Mesothelial cell of epicardium (in vitro differentiated cells): ENCODE measurements at places on chromosomes 2 and 18. TPM values are rescaled to one million over a fixed set of nuclear protein-coding genes. Genes with fewer than 3 reads are reported as not detected.

DNA sequence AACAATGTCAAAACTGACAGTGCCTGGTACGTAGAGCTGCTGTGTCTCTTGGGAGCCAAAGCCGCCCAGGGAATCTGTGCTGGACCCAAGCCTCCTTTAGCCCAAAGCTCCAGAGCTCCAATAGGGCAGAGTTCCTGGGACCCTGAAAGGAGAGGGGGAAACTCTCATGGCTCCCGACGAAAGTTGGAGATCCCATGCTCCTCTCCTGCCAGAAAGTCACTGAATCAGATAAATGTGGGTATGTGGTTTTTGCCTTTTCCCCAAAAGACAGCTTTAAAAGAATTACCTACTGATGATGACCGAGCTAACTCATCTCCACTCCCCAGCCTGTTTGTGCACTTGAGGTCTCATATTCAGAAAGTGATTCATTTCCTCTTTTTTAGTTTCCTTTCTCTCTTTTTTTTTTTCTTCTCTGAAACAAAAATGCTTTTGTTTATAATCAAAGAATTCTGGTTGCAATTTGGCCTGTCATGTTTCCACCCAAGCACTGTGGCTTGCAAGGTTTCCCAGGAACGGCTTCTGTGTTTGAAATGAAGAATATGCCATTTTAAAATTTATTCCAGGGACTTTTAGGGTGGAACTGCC, 14.1 kb upstream of the PMAIP1 start:
- H3K27me3 ChIP-seq = no peaks in the 10 kb centered on the region
- no peak for DNase-seq
- H3K4me3 ChIP-seq = no peak overlapping the region
- H3K27ac ChIP-seq = peak overlapping the region; percentile 21
- peaks cover 15% of the 10 kb centered on the region for H3K4me1 ChIP-seq

- DNase-seq = peak; percentile 67
- H3K4me3 ChIP-seq = peak overlapping the region; percentile 54
- H3K27me3 ChIP-seq = peaks cover 11% of the 10 kb centered on the region
Measured at GRCh38 chr2:172465417-172466334, 38.3 kb downstream of the ITGA6 start.

DNA sequence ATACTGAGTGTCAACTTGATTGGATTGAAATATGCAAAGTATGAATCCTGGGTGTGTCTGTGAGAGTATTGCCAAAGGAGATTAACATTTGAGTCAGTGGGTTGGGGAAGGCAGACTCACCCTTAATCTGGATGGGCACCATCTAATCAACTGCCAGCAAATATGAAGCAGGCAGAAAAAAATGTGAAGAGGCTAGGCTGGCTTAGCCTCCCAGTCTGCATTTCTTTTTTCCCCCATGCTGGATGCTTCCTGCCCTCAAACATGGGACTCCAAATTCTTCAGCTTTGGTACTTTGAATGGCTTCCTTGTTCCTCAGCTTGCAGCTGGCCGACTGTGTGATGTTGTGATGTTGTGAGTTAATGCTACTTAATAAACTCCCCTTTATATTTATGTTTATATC, 577.4 kb downstream of the CPS1 start:
- H3K36me3 ChIP-seq = peaks cover 3% of the 10 kb centered on the region
- no peak overlapping the region for H3K27ac ChIP-seq
- H3K4me3 ChIP-seq = no peak overlapping the region

DNA sequence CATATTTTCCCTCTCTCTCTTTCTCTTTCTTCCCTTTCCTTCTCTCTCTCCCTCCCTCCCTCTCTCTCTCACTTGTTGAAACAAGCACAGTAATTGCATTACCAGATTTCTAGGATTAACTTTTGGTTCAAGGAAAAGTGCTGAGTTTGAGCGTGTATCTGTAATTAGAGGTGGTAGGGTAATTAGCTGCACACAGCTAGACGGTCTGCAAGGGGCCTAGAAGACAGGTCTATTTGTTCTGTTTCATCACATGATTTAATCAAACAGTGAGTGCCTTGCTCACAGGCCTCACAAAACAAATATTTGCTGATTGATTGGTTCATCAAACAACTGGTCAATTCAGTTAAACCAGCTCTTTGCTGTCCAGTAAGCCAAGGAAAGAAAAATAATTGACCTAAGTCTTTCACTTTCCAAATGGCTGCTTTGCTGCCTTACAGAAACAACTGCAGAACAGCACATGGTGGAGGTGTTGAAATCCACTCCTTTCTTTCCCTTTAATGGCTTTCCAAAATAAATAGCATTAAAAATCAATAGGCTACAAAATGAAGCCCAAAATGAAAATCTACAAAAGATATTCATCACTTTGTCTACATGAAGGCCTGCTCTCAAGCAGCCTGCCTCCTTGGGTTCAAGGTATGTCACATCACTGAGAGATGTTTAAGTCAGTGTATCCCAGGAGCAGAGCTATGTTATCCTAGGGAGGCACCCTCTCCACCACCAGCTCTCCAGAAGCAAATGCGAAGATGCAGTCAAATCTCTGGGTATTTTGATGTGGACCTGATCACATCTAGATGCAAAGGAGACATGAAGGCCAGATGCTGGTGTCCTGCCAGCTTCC, 264.4 kb upstream of the SIX2 start:
- H3K36me3 ChIP-seq = no peaks in the 10 kb centered on the region
- H3K27ac ChIP-seq = no peak overlapping the region
- no peak for DNase-seq

DNA sequence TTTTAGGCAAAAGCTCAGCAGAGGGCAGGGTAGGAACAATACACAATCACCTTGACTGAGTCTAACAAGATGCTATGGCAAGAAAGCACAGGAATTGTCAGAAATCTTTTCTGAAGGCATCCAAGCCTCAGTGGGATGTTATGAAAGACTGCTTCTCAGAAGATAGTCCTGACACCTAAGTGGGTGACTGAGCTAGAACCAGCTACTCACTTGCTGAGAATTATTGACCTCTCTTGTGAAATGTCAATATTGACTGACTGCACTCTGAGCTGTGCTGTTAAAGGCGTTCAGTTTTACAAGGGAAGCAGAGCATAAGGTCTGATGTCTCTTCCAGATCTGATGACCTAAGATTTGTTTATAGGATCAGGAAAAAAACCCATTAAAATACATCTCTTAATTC, 46.1 kb downstream of the TACR1 start:
- no peak overlapping the region for H3K4me3 ChIP-seq
- no peaks in the 10 kb centered on the region for H3K36me3 ChIP-seq
- peaks cover 12% of the 10 kb centered on the region for H3K4me1 ChIP-seq
- no peak for DNase-seq

- DNase-seq = no peak
- no peaks in the 10 kb centered on the region for H3K27me3 ChIP-seq
- H3K27ac ChIP-seq = no peak overlapping the region
- H3K36me3 ChIP-seq = peaks cover 24% of the 10 kb centered on the region
- H3K4me3 ChIP-seq = no peak overlapping the region
- H3K4me1 ChIP-seq = peaks cover 2% of the 10 kb centered on the region
Measured at GRCh38 chr2:33265584-33266338, 210.7 kb upstream of the RASGRP3 start.

- no peaks in the 10 kb centered on the region for H3K4me1 ChIP-seq
- peaks cover 29% of the 10 kb centered on the region for H3K27me3 ChIP-seq
- H3K36me3 ChIP-seq = no peaks in the 10 kb centered on the region
- H3K4me3 ChIP-seq = no peak overlapping the region
- no peak for DNase-seq
- H3K27ac ChIP-seq = no peak overlapping the region
Measured at GRCh38 chr2:225190987-225191386, 148.7 kb upstream of the DOCK10 start.

DNA sequence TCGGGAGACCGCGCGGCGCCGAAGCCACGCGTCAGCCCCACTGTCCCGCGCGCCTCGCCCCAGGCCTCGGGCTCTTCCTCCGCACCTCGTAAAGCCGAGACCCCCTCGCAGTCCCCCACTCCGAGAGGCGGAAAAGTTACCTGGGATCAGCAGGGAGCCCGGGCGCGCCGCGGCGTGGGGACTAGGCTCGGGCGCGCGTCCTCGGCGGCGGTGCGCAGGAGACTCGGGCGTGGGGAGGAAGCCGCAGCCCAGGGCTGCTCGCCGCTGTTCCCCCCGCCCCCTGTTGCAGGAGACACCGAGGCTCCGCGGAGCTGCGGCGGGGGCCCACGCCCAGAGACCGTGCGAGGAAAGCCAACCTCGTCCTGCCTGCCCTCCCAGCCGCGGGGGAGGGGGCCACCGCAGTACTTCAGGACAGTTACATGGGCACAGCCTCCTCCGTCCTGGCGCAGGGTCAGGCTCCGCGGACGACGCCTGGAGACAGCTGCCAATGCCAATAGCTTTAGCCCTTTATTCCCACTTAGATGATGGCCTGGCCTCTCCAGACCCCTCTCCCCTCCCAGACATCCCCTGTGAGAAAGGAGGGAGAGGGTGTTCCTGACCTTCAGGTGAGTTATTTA, at the start of gene EPB41L3:
Gene EPB41L3 (minus strand): TSS at position 225 of the 617 bp plus-strand sequence. CDS start 54,814 bp downstream, outside the sequence.
- H3K4me3 ChIP-seq = peak within 1 kb of the TSS; percentile 80
- peaks cover 35% of the 10 kb centered on the region for H3K4me1 ChIP-seq
- no peaks in the 10 kb centered on the region for H3K27me3 ChIP-seq
- H3K27ac ChIP-seq = peak within 1 kb of the TSS; percentile 71
- no peaks in the 10 kb centered on the region for H3K36me3 ChIP-seq

GRCh38 chr2:62895632-62896009, 155.0 kb upstream of the OTX1 start:
- H3K36me3 ChIP-seq = no peaks in the 10 kb centered on the region
- no peaks in the 10 kb centered on the region for H3K27me3 ChIP-seq
- no peak overlapping the region for H3K27ac ChIP-seq
- H3K4me3 ChIP-seq = no peak overlapping the region
- no peaks in the 10 kb centered on the region for H3K4me1 ChIP-seq

DNA sequence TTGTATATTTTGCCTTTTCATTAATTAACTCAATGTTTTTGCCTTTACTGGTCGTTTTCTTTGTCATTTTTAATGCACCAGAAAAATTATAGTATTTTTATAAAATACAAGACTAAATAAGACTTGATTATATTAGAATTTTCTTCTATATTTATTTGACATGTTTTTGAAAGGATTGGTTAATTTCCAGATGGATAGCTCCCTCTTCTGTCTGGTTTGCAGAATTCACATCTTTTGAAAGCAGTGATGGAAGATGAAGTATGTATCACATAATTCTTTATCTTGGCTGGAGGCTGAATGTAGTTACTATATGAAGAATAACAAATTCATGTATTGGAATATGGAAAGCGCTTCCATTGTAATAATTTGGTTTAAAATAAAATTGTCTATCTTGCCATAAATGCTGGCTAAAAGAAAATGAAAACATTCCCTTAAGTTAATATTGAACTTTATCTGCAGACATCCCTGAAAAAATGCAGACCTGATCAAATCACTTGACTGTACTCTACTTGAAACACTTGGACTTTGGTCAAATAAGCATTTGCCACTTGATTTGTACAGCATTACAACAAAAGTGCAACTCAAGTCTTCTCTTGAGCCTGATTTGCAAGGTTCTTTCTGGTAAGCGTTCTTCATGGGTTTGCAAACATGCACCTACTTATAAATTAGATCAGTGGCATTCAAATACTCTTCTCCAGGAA, 86.3 kb upstream of the EFEMP1 start:
- H3K4me3 ChIP-seq = no peak overlapping the region
- no peak overlapping the region for H3K27ac ChIP-seq
- peaks cover 3% of the 10 kb centered on the region for H3K27me3 ChIP-seq
- H3K4me1 ChIP-seq = peaks cover 3% of the 10 kb centered on the region
- H3K36me3 ChIP-seq = no peaks in the 10 kb centered on the region

GRCh38 chr2:127226132-127226519, 6.0 kb upstream of the CYP27C1 start:
- DNase-seq = no peak
- peaks cover 13% of the 10 kb centered on the region for H3K4me1 ChIP-seq
- no peaks in the 10 kb centered on the region for H3K36me3 ChIP-seq

- H3K27me3 ChIP-seq = no peaks in the 10 kb centered on the region
- no peak for DNase-seq
- no peak overlapping the region for H3K4me3 ChIP-seq
- peaks cover 22% of the 10 kb centered on the region for H3K36me3 ChIP-seq
Measured at GRCh38 chr2:118006861-118007260, 7.0 kb downstream of the CCDC93 start.

DNA sequence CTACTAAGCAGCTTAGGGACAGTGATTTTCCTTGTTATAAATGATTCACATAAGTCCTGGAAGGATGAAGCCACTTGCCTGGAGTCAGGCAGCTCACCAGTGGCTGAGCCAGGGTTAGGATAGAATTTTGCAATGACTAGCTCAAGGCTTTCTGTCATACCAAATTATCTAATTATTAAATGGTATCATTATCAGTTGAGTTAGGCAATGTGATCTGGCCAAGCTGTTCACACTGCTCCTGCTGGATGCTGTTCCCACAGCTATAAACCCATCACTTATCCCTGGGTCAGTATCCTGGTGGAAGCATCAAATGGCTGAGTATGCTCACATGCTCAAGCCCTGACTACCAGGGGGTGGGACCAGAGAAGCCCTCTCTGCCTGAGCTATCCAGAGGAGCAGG, 235.2 kb downstream of the MTX2 start:
- no peak for DNase-seq
- H3K36me3 ChIP-seq = no peaks in the 10 kb centered on the region
- H3K4me3 ChIP-seq = no peak overlapping the region
- no peak overlapping the region for H3K27ac ChIP-seq
- H3K27me3 ChIP-seq = peaks cover 60% of the 10 kb centered on the region

DNA sequence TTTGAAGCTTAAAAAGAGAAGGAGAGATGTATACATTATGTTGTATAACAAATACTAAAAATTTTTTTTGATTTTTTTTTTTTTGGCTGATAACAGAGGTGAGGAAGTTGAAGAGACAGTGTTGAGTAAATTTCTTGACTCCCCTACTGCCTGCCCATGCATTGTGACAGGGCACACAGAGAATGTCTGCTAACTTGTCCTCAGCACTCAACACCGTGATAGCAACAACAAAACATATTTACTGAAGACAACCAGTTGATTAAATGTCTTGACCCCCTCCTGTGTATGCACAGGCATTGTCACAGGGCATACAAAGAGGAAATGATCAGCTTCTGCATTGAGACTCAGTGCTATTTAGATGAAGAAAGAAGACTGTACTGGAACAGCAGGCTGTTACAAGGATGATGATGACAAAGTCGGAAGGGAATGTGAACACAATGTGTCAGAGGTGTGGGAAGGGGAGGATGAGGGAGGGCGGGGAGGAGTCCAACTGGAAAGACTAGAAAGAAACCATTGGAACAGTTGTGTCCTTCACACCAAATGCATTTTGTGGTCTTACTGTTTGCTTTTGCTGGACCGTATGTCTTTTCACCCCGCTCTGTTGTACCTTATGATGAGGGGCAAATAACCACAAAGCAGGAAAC, 89.5 kb downstream of the CERS6 start:
- no peak overlapping the region for H3K4me3 ChIP-seq
- H3K36me3 ChIP-seq = peaks cover 34% of the 10 kb centered on the region
- H3K27ac ChIP-seq = peak overlapping the region; percentile 55
- H3K4me1 ChIP-seq = peaks cover 31% of the 10 kb centered on the region

GRCh38 chr2:84388133-84388532, 70.9 kb downstream of the SUCLG1 start:
- peaks cover 6% of the 10 kb centered on the region for H3K4me1 ChIP-seq
- no peak overlapping the region for H3K27ac ChIP-seq

The MFSD2B gene
- total RNA-seq = 0.16 to 0.84 TPM (median 0.31 TPM) in 3 replicates

The DES gene
- total RNA-seq = 33.0 to 38.5 TPM (median 37.0 TPM) in 3 replicates

The ARHGAP25 gene
- total RNA-seq = 1.2 to 1.4 TPM (median 1.3 TPM) in 3 replicates

The ASIC4 gene
- total RNA-seq = 0.98 to 1.4 TPM (median 1.1 TPM) in 3 replicates

The HAT1 gene
- 31.4 to 33.8 TPM (median 33.4 TPM) in 3 replicates for total RNA-seq

The CRYGD gene
- not detected in 3 replicates for total RNA-seq

The RIT2 gene
- 0.57 TPM in 1 of 3 replicates, not detected in the others for total RNA-seq

The MAPRE2 gene
- total RNA-seq = 15.8 to 19.6 TPM (median 17.1 TPM) in 3 replicates
